ENCODE measurements at places on chromosomes 4 and X.

GRCh38 chrX:118904218-118904617 lies 70.2 kb upstream of the LONRF3 start:
- no peak for DNase-seq

- DNase-seq, result no peak
Measured at GRCh38 chr4:108276690-108277089, 108.0 kb upstream of the LEF1 start.

DNA sequence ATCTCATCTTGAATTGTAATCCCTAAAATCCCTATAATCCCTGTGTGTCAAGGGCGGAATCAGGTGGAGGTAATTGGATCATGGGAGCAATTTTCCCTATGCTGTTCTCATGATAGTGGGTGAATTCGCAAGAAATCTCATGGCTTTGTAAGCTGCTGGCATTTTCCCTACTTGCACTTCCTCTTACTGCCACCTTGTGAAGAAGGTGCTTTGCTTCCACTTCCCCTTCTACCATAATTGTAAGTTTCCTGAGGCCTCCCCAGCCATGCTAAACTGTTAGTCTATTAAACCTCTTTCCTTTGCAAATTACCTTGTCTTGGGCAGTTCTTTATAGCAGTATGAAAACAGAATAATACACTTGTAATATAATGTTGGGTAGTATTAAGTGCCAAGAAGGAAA lies 1087.4 kb upstream of the SLIT2 start:
- DNase-seq, result no peak

GRCh38 chr4:79905212-79905611 lies 167.8 kb downstream of the ANTXR2 start:
- DNase-seq, result no peak

DNA sequence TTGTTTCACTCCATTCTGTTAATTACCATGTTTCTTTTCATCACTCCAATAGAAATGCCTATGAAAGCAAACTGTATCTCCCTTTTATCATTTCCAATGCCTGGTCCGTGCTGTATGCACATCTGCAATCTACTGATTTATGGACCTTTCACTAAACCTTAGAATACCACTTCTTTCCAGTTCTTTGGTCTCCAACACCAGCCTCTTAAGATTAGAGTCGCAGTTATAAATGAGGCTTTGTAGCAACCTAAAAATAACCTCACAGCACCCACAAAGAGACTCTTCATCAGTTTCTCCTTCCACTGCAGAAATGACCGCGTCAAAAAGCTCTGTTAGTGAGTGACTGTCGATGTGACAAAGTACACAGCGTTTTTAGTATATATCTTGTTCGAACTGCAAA lies 282.6 kb downstream of the ADGRA3 start:
- no peak for DNase-seq

- DNase-seq, result peak; percentile 2
Measured at GRCh38 chrX:70508296-70508911, 63.8 kb downstream of the DLG3 start.

All from NCI-H187 treated with DMSO at 0.1 percent for 48 hours (cell line).